ENCODE measurements at places on chromosomes 13 and 19.

- no peak for DNase-seq
Measured at GRCh38 chr13:51270623-51271415, 48.6 kb downstream of the FAM124A start.

- DNase-seq, result no peak
Measured at GRCh38 chr13:105196052-105196451, 1339.4 kb downstream of the EFNB2 start.

DNA sequence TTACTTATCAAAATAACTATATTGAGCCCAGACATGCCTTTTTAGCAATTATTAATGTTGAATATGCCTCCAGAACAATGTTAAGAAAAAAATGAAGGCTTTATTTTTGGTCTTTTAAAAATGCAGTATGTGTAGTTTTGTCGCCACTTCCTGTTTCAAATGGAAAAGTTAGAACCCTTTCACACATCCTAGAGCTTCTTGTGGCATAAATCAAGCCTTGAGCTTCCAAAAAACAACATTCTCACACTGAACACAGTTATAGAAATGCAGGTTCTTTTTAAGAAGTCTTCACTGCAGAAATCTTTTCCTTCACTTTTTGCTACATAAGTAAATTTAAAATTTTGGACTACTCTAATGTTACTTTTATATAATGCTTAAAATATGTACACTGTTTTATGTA, 108.7 kb downstream of the ESD start:
- no peak for DNase-seq

GRCh38 chr13:75312884-75313520, 169.0 kb downstream of the TBC1D4 start:
- DNase-seq, result no peak

GRCh38 chr13:26476111-26476781, 81.2 kb upstream of the WASF3 start:
- no peak for DNase-seq

DNA sequence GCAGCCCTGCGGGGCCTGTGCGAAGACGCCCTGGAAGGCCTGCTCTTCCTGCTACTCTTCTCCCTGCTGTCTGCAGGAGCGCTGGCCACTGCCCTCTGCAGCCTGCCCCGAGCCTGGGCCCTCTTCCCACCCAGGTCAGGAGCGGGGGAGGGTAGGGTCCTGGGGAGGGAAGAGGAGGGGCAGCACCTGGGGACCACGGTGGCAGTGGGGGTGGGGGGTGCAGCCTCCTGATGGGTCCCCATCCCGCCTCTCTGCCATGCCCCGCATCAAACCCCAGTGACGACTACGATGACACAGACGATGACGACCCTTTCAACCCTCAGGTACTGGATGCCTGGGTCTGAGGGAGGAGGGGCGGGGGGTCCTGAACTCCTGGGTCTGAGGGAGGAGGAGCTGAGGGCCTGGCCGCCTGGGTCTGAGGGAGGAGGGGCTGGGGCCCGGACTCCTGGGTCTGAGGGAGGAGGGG, 13.4 kb upstream of the LENG8 start:
- DNase-seq, result no peak

DNA sequence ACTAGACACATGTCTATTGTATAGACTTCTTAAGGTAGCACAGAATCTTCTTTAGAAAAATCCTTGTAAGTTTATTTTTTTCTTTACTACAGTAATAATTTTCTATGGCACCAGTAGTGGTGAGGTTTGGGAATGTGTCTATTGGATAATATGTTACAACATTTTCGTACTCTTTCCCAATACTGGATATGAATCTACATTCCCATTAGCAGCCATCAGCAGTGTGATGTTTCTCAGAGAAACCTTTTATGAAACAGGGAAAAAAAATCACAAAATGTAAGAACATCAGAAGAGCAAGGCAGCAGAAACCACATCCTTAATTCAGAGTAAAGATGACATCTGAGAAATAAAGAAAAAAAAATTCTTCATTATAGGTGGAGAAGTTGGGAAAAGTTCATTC, 83.3 kb downstream of the POSTN start:
- no peak for DNase-seq

DNA sequence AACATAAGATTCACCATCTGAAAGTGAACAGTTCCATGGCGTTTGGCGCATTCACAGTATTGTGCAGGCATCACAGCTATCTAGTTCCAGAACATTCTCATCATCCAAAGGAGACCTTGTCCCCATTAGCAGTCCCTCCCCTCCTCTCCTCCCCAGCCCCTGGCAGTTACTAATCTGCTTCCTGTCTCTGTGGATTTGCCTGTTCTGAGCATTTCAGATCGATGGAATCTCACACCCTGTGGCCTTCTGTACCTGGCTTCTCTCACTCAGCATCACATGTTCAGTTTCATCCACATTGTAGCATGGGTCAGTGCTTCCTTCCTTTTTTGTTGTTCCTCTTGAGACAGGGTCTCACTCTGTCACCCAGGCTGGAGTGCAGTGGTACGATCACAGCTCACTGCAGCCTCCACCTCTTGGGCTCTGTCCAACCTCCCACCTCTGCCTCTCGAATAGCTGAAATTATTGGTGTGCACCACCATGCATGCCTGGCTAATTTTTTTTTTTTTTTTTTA, 34.6 kb downstream of the CRTC1 start:
- DNase-seq, result no peak

GRCh38 chr19:30873003-30873402, 476.2 kb downstream of the TSHZ3 start:
- no peak for DNase-seq

- DNase-seq, result no peak
Measured at GRCh38 chr19:7864690-7865074, 9.5 kb downstream of the PRR36 start.

- DNase-seq, result no peak
Measured at GRCh38 chr13:110855363-110855762, 59.5 kb downstream of the ANKRD10 start.

DNA sequence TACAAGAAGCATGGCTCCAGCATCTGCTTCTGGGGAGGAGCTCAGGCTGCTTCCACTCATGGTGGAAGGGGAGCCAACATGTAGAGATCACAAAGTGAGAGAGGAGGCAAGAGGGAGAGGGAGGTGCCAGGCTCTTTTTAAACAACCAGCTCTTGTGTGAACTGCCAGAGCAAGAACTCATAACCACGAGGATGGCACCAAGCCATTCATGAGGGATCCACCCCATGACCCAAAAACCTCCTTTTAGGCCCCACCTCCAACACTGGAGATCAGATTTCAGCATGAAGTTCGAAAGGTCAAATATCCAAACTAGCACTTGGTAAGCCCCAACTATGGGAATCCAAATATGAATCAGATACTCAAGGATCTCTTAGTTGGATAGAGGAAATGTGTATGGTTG, 131.2 kb downstream of the RXFP2 start:
- DNase-seq, result no peak

DNA sequence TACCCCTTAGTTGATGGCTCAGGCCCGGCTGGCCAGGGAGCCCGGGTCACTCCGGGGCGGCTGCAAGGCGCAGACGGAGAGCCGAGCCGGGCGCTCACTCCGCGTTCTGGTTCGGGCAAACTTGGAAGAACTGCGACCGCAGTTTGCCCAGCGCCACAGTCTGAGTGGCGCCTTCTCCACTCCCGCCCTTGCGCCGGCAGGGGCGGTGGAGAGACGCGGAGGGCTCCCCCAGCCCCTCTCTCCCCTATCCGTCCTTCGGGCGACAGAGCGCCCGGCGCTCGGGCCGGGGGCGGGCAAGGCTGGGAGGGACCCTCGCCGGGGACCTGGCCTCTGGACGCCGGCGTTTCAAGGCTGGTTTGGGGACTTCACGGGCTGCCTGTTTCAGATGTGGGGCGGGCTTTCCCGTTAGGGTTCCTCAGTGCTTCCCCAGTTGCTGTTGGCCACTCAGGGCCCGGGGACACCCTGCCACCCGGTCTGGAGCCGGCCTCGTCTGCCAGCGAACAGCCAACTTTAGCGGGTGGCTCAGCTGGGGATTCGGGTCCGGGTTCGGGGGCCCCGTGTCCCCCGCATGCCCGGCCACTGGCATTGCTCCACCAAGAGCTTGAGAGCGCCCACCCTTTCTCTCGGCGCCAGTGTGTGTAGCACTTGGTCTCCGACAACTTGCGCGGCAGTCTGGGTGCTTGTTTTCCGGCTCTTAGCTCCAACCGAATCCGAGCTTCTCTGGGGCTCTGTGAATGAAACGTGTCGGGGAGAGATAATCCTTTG, 1.5 kb downstream of the GPC6 start:
- DNase-seq, result peak; percentile 35

GRCh38 chr19:30169196-30169900, 202.8 kb upstream of the ZNF536 start:
- no peak for DNase-seq

- no peak for DNase-seq
Measured at GRCh38 chr19:57512845-57513244, 13.1 kb downstream of the ZNF773 start.

- DNase-seq, result no peak
Measured at GRCh38 chr19:16019691-16020448, 56.4 kb upstream of the TPM4 start.

DNA sequence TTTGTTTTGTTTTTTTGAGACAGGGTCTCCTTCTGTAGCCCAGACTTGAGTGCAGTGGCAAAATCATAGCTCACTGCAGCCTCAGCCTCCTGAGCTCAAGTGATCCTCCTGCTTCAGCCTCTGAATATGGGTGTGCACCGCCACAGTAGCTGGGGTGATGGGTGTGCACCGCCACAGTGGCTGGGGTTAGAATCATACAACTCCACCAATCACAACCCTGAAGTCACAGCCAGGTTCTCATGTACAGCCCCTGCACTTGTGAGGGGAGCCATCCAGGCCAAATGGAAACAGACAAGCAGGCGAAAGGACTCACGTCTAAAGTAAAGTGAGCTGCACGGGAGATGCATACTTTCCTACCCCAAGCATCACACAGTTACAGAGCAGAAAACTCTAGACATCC, 63.1 kb upstream of the RANBP3 start:
- DNase-seq, result no peak

GRCh38 chr13:84649853-84650252, 767.6 kb upstream of the SLITRK1 start:
- DNase-seq, result no peak

DNA sequence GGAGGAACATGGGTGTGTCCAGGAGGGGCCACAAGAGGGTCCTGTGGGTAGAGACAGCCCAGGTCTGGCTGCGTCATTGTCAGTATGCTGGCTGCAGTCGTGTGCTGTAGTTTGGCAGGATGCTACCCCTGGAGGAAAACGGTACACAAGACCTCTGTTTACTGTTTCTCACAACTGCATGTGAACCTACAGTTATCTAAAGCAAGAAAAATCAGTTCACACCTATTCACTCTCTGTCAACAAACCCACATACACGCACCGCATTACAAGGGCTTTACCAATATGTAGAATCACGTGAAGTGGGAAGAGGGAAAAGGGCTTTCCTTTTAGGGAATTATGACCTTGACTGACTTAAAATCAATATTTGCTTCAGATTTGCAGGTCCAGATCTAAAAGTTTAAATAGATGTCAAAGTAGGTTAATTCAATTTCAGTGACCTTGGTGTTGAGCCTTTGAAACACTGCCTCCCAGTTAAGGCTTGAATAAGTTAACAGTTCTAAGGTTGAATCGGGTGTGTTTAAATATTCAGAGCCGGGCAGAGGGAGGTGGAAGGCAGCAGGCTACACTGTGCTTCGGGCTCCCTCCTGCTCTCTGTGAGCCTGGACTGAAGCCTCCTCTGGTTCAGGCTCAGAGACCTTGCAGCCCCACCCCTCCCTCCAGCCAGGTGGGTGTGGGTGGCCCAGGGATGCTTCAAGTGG, 17.2 kb upstream of the MCF2L start:
- DNase-seq, result no peak

DNA sequence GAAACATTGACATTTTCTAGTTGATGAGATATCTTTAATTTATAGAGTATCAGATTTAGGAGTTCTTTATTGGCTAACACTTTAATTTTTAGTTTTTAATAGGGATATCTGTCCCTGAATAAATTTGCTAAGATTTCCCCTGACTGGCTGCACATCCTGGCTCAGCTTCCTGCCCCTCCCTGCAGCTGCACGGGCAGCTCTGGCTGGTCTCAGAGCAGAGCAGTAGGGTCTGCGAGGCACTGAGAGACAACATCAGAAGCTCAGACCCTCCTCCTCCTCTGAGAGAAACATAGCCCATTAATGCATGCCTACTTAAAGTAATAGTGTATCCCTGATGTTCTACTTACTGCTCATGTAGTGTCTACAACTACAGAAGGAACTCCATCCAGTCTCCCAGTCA, 139.2 kb downstream of the TNFSF13B start:
- no peak for DNase-seq

DNA sequence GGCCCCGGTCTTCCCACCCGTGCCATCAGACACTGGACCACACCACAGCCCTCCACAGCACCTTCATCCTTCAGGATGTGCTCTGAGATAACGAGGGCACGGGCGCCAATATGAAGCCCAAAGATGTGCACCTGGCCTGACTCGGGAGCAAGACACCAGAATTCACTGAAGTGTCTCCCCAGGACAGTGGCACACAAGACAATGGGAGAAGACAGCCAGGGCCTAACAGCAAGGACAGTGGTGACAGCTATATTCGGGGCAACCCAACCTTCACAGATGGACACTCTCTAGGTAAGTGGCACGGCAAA, 7.2 kb downstream of the DDX39A start:
- no peak for DNase-seq

DNA sequence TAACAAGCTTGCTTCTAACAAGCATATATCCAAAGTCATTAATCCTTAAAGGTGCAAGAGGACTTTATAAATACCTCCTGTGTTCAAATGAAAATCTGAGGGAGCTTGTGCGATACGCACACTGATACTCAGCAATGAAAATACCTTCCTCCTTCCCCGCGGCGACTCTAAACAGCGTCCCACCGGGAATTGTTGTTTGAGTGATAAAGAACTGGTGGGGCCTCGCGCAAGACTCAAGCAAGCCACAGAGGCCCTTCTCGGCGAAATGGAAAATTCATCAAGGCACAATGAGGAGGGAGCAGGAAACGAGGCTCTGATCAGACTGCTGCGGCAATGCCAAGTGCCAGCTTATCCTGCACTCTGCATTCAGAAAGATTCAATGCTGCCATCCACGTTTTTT, 126.7 kb downstream of the ABCC4 start:
- no peak for DNase-seq

- no peak for DNase-seq
Measured at GRCh38 chr13:21738630-21739029, 67.8 kb downstream of the FGF9 start.

DNA sequence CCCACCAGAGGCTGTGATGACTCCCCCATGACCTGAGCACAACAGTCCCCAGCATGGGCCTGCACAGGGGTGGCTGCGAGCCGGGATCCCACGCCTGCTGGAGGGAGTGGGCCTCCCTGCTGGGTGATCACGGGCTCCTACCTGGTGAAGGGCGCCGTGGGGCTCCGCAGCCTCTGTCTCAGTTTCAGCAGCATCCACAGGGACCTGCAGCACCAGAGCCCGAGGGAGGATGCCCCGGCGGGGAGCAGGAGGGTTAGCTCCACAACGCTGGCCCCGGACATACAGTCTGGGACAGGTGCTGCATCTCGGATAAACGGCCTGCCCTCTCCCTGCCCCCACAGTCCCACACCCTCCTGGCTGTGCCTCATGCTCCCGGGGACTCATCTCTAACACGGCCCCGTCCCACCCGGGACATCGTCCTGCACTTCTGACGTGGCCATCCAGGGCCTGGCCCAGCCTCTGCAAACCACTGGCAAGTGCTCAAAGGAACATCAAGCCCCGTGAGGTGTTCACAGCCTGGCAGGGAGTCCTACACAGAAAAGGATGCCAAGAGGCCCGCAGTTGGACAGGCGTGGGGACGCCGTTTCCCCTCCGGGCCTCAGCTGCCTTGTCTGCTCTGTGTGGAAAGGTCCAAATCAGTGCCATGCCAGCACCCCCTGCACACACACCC, 10.5 kb downstream of the PEX11G start:
- no peak for DNase-seq

- no peak for DNase-seq
Measured at GRCh38 chr13:39956036-39956435, 300.6 kb downstream of the COG6 start.

Measured in frontal cortex (tissue), 4 donors.